ENCODE measurements at places on chromosomes 7 and 10.

DNA sequence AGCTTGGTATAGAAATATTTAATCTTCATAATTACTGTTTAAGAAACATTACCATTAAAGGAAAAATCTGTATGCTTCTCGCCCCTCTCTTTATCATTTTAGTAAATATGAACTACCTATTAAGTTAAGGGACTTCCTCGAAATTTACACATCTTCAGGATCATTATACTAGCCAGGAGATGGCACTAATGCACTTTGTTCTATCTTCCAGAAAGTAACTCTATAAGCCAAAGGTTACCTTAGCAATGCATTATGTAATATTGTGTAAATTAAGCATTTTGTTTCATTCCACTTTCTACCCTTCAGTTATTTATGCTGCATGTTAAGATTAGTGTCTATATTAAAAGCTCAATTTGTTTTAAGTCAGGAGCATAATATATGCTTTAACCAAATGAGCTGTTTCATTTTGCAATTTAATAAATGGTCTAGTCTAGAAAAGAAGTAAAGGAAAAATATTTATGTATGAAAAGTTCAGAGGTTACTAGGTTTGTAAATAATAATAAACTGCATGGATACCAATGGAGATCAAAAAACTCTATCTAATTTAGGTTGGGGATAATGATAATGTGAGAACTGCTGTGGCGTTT, 128.5 kb downstream of the ANKRD7 start:
- DNase-seq = no peak

DNA sequence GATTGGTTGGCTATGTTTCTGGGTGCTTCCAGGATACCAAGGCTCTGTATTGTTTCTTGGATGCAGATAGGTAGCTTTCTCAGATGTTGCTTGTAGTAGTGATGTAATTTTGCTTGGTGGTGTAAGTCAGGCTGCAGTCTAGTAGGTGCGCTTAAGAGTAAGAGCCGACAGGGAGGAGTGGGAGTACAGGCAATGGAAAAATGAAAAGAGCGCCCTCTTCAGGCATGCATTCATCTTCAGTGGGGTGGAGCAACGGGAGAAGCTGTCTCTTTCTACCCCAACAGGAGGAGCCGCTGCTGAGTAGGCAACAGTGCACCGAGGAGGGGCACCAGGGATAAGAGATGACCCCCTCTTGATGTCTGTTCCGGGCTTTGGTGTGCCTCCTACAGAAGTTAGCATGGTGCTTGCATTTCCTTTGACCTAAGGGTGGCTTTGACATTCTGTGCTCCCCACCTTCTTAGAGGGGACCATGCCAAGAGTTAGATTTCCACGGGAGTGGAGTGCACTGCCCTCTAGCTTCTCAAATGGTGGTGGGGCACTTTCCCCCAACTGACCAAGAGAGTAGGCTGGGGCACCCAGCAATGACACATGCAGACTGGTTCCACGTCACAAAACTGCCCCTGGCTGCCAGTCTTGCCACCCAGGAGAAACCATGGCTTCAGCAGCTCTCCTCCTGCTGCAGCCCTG, 56.1 kb downstream of the ZNF783 start:
- no peak for DNase-seq

GRCh38 chr7:86981127-86981526, 78.3 kb downstream of the ELAPOR2 start:
- no peak for DNase-seq

- DNase-seq = no peak
These were observed 19.0 kb downstream of the PIK3AP1 start for GRCh38 chr10:96701265-96701664.

- no peak for DNase-seq
These were observed 8.8 kb downstream of the CCSER2 start for GRCh38 chr10:84337199-84337598.

DNA sequence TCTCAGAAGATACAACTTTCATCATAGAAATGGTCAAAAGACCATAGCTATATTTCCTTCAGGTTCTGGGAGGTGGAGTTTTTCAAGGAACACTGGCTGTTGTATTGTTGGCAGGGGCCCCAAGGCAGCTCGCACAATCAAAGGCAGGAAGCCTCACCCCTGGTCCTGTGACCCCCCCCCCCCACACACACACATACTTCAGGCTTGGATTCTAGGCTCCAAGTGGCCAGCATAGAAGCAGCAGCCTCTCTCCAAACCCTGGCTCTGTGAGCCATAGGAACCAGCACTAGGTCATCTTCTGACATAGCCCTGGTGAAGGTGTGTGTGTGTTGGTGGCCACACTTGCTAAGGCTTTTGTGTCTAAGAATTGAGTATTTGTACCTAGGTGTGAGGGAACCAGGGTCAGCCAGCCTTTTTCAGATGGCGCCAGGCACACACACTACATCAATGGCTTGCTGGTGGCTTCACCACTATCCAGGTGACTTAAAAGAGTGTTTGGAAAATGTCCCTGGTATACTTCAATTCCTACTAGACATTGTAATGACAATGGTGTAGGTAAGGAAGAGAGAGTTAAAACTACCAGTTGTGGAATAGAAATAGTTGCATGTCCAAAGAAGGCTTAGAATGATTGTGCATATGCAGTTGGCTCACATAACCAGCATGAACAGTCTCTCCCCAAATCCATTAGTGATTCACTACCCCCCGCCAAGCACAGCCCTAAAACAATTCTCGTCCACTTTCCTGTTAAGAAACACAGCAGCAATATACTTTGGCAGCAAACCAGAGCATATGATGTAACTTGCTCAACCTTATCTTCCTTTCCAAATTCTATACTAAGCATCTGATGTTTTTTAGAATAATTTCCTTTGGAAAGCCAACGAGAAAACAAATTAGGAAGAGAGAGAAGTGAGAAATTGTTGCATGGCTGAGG, 91.3 kb downstream of the AVL9 start:
- DNase-seq = no peak

DNA sequence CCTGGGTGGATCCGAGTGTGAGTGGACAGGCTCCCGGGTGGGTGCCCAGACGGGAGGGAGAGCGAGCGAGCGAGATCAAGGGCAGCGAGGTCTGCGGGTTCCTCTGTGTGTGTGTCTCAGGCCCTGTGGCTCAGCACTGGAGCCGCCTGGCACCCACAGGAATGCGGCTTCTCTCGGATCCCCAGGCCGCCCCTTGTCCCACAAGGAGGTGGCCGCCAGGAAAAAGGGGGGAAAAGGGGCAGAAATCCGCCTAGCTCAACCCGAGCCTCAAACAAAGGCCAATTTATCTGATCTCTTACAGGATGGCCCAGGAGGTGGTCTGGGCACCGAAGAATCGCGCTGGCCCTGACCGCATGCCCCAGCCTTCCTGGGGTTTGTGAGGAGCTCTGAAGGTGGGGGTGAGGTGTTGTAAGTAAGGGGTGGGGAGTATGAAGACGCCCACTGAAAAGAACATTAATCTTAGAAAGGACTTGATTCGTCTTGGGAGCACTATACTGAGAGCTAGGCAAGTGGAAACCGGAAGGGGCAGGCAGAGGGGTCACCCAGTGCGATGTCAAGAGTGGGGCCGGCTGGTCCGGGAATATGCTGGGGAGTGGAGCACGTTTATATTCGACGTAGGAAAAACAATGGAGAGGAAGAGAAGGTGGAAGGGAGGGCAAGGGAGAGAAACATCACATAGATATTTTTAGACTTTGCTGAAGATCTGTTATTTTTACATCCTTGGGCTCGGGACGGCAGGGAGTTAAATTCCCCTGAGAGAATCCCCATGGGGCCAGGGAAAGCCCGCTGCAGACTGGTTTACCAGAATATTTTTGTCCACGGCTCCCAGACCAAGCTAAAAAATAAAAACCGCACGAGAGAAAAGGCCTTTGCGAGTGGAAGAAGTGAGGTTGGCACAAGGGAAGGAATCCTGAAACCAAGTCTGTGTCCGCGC, 7.2 kb downstream of the DLX5 start:
- no peak for DNase-seq

DNA sequence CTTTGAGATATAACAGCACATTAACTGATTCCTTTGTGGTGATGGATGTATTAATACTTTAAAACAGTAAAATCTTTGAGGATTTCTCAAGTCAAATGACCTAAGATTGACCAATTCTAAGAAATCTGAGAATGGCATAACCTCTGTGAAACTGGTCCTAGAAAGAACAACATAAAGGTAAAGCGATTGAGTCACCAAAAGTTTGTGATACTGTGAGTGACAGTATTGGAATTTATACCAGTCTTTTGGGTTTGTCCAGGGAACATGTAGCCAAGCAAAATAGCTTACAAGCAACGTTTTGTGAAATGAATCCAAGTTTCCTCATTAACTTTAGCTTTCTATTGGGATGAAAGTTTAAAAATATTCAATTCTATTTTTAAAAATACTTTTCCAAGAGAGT, 157.4 kb upstream of the TMEM196 start:
- no peak for DNase-seq

DNA sequence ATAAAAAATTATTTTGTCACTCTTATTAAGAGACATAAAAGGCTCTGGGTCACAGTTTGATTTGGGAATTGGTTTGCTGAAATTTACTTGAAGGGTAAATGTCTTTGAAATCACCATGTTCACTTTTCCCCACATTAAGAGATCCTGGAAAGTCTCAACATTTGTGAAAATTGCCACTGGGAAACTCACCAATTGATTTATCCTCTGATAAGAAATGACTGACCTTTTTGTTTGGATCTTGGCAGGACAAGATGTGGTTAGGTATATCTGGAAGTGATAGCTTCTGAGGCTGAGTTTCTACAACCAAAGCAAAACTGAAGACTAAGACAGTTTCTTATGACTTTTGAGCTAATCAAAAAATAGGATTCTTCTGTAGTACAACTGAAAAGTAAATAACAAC, 107.1 kb upstream of the TMEM106B start:
- no peak for DNase-seq

GRCh38 chr10:33239257-33239656, 95.2 kb downstream of the NRP1 start:
- no peak for DNase-seq

GRCh38 chr10:83222832-83223742, 916.2 kb upstream of the GHITM start:
- DNase-seq = no peak

DNA sequence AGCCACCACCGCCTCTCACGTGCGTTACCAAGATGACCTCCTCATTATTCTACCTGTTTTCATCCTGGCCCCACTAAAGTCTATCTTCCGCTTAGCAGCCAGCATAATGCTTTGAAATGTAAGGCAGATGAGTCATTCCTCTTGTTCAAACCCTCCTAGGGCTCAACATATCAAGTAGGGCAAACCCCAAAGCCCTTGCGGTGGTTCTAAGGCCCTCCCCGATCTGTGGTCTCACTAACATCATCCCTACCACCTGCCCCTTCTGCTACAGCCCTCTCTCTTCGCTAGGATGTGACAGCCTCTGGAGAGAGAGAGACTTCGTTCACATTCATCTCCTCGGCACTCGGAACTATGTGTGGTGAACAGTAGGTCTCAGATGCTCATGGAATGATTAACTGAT, 94.8 kb downstream of the SVIL start:
- DNase-seq = no peak

DNA sequence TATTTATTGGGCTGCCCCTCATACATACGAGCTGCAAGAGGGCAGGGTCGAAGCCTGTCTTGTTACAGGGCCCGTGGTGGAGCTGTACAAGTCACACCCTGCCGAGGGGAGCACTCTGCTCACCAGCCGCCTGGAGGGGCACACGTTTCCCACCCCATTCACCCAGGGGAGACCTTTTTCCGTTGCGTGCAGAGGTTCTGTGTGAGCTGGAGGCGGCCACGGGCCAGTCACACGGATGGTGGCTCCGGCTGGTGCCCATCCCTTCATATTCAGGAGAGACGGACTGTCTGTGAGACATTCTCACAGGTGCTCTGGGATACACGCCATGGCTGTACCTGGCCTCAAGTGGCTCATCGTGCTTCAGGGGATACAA, 47.9 kb upstream of the FAM20C start:
- no peak for DNase-seq

DNA sequence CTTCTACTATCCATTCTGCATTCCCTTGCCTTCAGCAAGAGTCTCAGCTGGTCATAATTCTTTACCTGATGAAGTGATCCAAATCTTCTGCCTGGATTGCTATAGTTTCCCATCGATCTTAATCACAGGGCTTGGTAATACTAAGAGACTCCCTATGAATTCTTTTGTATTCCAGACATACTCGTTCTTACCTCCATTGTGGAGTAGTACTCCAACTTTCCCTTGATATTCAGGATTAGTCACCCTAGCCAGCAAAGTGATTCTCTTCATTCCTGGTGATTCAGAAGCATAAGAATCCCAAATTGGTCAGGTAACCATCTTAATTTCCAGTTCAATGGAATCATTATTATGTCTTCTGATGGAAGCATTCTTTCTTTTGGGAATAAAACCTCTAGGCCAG, 96.7 kb downstream of the TWIST1 start:
- DNase-seq = no peak

GRCh38 chr7:105677817-105678573, 96.7 kb upstream of the EFCAB10 start:
- DNase-seq = peak; percentile 82
